ENCODE measurements at places on chromosomes 3 and 15.
A peak's percentile ranks its signal among the peaks of the same experiment; 100 is the strongest.

GRCh38 chr3:42493126-42493797, 9.2 kb upstream of the VIPR1 start:
- DNase-seq: no peak

- peak; percentile 66 for DNase-seq
Observed at GRCh38 chr3:42014921-42015533, 53.1 kb upstream of the ULK4 start.

DNA sequence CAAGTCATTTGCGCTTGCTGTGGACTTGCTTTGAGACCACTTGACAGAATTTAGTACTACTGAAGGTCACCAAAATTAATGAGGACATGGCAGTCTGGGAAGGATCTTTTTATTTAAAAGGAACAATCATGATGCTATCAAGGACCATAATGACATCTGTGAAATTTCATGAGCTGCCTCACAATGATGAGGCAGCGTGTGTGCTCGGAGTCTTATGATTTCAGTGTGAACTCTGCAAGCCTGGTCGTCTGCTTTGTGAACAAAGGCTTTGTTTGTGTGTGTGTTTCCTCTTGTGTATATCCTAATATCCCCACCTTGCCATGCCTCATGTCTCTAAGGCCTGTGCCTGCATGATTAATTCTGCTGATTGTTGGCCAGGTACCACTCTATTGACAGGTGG, 46.7 kb downstream of the RAD54L2 start:
- no peak for DNase-seq

- DNase-seq: no peak
Observed at GRCh38 chr3:55412545-55412944, 74.6 kb downstream of the WNT5A start.

GRCh38 chr3:86990734-86991481, at the start of gene VGLL3:
TSS of gene VGLL3 (minus strand) at chr3:86991149. CDS start at chr3:86990743, 406 bp downstream.
- peak; percentile 84 for DNase-seq

DNA sequence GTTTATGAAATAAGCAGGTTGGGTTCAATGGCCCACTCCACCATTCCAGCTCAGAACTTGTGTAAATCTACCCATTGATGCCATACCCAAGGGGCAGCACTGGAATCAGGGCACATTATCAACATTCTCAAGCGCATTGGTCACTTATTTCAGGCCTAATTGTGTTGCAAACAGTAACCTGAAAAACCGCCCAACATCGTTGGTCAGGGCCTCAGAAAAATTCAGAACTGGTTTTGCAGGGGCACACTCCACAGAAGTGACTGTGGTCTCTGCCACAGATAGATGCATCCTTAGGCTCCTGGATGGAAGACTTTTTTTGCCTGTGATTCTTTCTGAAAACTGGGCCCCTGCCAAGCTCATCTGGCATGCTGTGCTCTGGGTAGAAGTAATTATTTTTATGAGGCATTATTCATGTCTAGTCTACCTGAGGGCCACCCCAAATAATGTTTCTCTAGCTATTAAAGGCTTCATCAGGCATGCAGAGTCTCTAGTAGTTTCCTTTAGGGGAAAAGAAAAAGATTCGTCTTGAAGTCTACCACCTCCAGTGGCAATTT, 21.7 kb upstream of the LRTM1 start:
- no peak for DNase-seq

DNA sequence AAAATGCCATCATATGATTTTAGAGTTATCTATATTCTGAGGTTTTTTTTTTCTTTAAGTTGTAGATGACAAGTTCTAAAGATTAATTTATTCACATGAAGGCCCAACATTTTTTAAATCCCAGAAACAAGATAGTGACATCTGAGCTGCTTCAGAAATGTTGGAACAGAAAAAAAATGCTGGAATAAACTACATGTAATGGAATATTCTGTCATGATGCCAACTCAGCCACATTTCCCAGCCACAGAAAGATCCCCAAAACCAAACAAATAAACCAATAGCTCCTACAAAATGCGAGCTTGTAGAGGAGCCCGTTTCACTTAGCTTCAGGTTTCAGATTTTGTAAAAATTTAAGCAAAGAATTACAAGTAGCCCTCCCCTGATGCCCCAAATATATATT, 111.0 kb upstream of the MYO5C start:
- DNase-seq: no peak

DNA sequence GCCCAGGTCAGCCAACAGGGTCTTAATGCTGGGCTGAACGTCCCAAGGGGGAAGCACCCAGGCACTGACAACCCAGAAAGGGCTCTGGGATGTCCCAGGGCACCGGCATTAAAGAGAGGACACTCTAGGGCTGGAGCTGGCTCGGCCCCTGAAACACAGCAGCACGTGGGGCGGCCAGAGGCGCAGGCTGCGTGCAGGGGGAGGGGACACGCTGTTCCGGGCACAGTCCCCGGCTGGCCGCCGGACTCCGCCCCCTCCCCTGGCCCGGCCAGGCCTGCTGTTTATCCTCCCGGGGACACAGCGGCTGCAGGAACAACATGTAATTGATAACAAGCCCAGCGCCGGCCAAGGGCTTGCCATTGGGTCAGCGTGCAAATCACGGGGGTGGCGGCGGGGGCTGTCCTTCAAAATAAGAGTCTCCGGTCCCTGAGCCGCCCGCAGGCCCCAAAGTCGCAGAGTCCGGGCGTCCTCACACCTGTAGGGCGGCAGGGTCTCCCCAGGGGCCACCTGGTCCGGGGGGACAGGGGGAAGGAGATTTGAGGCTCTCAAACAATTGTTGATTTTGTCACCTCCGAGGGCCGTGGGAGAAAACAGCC, 1.3 kb downstream of the KLF15 start:
- peak; percentile 81 for DNase-seq

GRCh38 chr3:189144645-189145044, 27.1 kb upstream of the TPRG1 start:
- DNase-seq: peak; percentile 32

DNA sequence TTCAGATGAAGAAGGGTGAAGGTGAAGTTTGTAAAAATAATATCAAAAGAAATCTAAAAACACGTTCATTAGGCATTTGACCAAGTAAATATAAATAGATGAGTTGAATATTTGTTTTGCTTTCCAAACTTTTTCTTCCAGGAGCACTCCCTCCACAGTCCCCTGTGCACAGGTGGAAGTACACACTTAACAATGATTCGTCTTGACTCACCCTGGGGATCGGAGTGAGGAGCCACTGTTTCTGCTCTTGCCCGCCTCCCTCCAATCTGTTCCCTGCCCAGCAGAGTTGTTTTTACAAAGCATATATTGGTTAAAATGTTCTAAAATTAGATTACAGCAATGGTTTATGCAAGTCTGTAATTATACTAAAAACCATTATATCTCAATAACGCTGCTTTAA, 175.1 kb downstream of the PTPRG start:
- DNase-seq: no peak

- no peak for DNase-seq
Observed at GRCh38 chr3:141455603-141456300, 31.1 kb upstream of the RASA2 start.

DNA sequence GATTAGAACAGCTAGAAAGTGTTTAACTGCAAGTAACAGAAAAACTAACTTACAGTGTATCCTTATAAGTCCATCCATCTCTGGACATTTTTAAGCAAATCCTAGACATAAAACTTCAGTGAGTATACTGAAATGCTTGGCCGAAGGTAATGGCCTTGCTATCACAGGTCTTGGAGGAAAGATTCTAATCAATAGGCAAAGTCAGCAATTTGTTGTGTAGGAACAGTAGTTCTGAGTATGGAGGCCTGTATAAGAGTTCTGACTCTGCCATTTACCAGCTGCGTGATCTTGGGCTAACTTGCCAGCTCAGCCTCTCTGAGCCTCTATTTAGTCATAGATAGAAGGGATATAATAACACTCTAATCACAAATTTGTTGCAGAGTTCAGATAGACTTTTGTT, 328.1 kb downstream of the IL20RB start:
- no peak for DNase-seq

- peak; percentile 77 for DNase-seq
Observed at GRCh38 chr3:50542177-50543034, 25.1 kb downstream of the C3orf18 start.

DNA sequence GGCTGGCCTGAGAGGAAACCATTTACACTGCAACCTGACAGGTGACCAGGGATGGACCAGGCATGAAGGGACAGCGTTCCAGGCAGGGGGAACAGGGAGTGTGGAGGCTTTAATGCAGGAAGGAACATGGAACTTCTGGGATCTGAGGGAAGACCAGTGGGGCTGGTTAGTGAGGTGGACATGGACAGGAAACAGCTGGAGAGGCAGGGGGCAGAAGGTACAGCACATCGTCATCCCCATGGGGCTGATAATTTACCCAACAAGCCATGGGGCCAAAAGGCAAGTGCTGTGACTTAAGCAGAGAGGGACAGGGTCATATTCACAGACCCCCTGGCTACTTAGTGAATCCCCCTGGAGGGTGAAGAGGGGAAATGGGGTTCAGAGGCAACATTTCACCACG, 77.0 kb upstream of the LARS2 start:
- DNase-seq: no peak

GRCh38 chr3:85678713-85679112, 719.9 kb downstream of the CADM2 start:
- DNase-seq: no peak

DNA sequence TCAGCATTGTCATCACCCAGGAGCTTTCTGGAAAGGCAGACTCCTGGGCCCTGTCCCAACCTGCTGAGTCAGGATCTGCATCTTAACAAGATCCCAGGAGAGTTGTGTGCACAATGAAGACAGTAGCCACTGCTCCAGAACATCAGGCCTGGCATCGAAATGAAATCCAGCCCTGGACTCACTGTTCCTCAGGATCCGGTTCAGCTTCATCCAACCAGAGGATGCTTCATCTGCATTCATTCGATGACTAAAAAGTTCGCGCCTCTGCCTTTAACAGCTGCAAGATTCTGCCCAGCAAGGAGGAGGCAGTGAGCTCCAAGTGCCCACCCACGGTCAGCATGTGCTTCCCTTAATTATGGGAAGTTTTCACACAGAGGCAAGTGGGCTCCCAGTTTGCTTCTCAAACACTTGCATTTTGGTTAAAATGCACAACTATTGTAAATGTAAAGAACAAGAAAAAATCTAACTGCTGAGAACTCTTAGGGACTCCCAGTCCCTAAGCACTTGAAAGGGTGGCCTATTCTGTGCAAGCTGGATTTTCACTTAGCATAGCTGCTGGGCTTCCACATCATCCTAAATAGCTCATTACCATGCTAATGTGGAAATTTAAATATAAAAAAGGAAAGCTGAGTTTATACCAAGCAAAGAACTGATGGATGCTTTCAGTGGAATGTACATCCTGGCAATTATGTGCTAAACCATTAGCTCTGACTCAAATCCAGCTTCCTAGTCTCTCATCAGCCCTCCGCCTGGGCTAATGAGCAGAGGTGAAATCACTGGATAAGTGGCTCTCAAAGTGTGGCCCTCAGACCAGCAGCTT, 25.5 kb upstream of the ESYT3 start:
- DNase-seq: no peak

DNA sequence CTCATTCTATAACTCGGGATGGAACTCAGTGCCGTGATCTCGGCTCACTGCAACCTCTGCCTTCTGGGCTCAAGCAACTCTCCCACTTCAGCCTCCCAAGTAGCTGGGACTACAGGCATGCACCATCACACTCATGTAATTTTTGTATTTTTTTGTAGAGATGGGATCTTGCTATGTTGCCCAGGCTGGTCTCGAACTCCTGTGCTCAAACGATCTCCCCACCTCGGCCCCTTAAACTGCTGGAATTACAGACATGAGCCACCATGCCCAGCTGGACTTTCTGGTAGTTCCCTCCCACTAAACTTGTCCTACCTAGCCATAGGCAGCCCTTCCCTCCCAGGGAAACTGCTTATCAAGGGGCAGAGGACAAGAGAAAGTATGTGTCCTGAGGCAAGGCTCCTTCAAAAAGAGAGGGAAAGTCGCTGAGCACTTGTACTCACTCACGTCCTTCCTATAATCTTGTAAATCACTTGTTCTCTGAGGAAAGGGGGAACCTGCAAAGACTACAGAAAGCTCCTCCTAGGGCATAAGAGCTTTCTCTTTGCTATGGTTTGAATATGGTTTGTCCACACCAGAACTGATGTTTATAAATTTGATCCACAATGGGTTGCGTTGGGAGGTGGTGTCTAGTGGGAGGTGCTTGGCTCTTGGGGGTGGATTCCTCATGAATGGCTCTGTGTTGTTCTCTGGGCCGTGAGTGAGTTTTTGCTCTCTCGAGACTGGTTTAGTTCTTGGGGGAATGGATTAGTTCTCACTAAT, 13.6 kb upstream of the TBL1XR1 start:
- DNase-seq: no peak

DNA sequence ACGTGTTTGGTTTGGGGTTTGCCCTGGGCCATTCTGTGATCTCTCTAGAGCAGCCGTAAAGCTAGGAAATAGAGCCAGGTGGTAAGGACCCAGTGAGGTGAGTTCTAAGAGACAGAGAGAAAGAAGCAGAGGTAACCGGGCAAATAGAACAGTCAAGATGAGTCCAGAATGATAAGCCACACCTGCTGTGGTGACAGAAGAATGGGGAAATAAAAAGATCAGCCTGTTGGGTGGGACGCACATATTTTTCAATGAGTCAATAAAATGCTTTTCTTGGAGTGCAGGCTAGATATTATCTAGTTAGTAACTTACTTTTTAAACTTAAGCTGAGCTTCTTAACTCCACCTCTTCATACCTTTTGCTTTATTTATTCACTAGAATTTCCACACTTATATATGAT, 135.0 kb downstream of the NFKBIZ start:
- no peak for DNase-seq

- DNase-seq: no peak
Observed at GRCh38 chr15:73826711-73827251, 46.6 kb upstream of the TBC1D21 start.

DNA sequence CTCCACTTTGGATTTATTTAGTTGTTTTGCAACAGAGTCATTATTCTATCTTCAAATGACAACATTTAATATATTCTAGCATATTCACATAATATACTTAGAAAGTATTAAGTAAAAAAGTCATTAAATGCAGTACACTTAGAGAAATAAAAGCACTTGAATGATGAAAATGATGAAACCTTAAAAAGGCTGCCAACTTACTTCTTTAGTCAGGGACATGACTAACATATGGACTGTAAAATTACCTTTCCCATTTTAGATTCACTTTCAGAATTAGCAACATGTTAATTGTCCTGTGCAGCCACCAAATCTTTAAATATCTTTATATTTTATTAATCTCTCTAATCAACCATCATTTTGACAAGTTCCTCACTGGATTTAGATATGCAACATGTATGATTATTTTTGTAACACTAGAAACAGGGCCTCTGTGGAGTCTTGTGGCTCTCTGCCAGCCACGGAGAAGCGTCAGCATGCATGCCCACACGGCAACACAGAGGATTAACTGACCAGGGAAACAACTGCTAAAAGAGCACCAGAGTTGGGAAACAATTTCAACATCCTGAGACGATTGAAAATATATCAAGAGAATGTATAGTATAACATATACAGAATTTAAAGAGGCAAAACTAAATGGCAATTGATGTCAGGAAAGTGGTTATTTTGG, 95.7 kb downstream of the ANO10 start:
- no peak for DNase-seq

DNA sequence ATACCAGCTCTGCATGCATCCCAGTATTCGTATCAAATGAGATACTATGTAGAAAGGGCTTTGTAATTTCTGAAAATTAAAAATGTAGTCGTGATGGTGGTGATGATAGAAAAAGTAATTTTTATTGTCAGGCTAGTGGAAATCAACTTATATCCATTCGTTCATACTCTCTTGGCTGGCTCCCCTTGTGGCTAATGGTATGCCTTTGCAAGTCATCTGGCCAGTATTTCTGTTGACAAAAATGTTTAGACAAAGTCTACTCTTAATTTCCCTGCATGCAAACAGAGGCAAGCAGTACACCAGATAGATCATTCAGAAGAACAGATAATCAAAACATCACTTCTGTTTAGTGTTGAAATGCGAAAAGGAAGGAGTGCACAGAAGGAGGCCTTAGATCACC, 49.6 kb upstream of the DUT start:
- no peak for DNase-seq
